Left colon (tissue), 2 donors: ENCODE measurements at places on chromosomes 12 and 14.

GRCh38 chr12:3510597-3510996 lies 19.6 kb downstream of the PRMT8 start:
- DNase-seq = no peak

- no peak for DNase-seq
Observed at GRCh38 chr12:79016181-79016580, 151.6 kb downstream of the SYT1 start.

DNA sequence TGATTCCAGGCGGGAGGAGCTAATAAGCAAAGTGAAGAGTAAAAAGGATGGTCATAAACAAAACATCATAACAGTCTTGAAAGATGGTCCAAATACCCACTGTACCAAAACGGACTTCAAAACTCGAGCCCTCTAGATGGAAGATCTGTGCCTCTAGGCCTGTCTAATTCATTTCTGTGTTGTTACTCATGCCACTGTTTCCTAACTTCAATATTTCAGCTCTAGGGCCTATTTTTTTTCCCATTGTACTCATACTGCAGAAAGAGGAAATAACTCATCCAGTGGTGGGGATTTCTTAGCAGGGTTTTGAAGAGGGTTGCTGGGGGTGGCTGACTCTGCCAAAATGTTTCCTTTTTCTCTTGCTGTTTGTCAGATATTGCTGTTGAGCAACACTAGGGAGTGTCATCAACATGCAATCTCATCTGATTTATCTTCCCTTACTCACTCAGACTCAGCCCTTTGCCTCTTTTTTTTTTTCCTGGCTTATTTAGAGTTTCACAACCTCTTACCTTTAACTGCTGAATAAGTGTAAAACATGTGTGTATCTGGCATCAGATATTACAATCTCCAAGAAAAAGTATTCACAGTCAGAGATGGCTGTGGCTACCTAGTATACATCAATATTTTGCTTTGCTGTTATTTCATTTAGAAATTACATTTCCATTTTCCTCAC lies 189.6 kb downstream of the DUSP6 start:
- DNase-seq = no peak

- no peak for DNase-seq
Observed at GRCh38 chr12:57223191-57224165, 6.0 kb upstream of the SHMT2 start.

GRCh38 chr14:71022012-71022869 lies 115.0 kb downstream of the PCNX1 start:
- no peak for DNase-seq

DNA sequence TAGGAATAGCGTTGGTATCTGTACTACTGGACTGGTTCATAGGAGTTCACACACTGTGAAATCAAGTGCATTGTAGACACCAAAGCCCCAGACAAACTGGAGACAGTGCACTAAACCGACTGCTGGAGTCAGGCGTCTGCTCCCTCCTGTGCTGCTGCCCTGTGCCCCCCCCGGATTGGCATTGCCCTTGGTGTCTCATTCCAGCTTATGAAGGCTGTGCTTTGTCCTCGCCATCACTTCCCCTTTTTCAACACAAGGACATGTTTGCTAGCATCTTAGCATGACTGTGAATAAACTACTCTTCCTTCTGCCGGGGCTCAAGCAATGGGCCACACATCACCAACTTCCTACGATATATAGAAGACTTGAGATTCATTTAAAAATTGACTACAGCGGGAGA lies 84.0 kb downstream of the TMCC3 start:
- DNase-seq = no peak

DNA sequence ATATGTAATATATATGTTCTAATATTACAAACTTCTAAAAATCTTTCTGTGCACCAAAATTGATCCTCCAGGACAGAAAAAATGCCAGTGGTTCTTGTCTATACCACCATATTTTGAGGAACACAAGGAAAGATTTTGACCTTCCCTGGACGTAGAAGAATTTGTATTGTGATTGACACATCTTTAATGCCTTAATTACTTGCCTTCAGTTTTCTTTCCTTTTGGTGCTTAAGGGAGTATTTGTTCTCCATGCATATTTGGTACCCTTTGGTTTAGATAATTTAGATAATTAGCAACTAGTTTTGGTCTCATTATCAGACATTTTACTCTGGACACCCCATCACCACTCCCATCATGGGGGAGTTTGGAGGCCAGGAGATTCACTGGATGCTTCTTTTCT lies 27.6 kb downstream of the TRAF3 start:
- no peak for DNase-seq

DNA sequence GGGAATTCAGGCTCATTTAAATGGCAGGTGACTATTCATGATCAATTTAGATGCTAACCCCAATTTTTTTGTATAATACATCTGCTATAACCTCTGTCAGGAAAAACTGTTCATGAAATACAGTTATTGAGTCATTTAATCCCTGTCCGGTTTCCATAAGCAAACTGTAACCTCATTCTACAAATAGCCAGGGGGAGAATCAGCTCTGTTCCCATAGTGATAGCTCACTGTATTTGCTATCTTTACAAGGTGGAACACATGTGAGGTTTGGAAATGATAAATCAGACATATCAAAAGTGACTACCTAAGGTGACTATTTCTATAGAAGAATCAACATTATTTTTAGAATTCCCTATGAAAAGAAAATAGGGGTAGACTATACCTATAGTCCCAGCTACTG lies 38.6 kb upstream of the VPS33A start:
- no peak for DNase-seq

- DNase-seq = no peak
Observed at GRCh38 chr12:111362687-111363475, 6.0 kb downstream of the PHETA1 start.

GRCh38 chr12:89236748-89237383 lies 115.4 kb downstream of the DUSP6 start:
- DNase-seq = no peak

DNA sequence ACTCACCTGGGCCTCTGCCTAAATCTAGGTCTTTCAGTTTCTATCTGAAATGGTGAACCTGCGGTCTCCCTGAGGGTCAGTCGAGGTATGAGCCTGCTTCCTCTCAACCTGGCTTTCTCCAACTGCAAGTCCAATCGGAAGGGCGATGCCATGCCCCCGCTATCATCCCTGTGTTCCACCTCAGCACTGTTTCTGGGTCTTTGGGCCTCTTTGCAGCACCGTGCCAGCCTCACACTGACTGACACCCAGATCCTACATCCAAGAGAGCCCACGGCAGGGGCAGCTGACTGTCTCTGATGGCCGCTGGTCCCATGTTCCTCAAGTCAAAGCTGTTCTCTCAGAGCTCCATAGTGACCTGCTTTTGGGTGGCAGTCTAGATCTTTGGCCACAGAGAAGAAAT lies 120.7 kb downstream of the PAPOLA start:
- DNase-seq = no peak

GRCh38 chr12:53944209-53944608 lies 5.6 kb downstream of the HOXC13 start:
- no peak for DNase-seq

DNA sequence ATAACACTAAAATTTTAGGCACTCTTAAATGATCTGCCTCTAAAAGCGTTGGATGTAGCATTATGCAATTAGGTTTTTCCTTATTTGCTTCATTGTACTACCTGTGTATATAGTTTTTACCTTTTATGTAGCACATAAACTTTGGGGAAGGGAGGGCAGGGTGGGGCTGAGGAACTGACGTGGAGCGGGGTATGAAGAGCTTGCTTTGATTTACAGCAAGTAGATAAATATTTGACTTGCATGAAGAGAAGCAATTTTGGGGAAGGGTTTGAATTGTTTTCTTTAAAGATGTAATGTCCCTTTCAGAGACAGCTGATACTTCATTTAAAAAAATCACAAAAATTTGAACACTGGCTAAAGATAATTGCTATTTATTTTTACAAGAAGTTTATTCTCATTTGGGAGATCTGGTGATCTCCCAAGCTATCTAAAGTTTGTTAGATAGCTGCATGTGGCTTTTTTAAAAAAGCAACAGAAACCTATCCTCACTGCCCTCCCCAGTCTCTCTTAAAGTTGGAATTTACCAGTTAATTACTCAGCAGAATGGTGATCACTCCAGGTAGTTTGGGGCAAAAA lies 4.1 kb downstream of the CDKN1B start:
- no peak for DNase-seq

- peak; percentile 33 for DNase-seq
Observed at GRCh38 chr12:118404876-118405521, 28.6 kb downstream of the SUDS3 start.

- DNase-seq = no peak
Observed at GRCh38 chr14:56648508-56649301, 69.1 kb downstream of the TMEM260 start.

DNA sequence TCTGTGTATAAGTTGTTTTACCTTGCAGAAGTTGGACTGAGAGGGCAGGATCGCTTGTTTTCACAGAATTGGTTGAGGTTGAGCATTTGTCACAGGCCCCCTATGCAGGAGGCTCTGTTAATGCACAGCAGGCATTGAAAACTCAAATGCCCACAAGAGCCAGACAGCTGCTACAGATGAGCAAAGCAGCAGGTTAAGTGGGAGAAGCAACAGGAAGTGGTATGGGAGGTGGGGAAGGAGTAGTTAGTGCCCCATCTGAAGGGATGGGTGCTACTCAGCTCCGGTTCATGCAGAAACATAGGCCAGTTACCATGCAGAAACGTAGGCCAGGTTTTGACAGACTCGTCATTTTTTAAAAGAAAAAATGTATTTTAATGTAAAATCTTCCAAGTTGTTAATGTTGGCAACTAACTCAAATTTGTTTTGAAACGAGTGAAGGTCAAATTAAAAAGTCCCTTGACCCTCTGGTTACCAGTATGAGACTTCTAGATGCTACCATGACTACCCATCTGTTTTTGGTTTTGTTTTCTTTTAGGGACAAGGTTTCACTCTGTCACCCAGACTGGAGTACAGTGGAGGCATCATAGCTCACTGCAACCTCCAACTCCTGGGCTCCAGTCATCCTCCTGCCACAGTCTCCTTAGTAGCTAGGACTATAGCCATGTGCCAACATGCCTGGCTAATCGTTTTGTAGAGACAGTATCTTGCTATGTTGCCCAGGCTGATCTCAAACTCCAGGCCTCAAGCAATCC lies 84.7 kb upstream of the FRMD6 start:
- DNase-seq = no peak

GRCh38 chr12:30962047-30962446 lies 35.5 kb downstream of the TSPAN11 start:
- DNase-seq = no peak

DNA sequence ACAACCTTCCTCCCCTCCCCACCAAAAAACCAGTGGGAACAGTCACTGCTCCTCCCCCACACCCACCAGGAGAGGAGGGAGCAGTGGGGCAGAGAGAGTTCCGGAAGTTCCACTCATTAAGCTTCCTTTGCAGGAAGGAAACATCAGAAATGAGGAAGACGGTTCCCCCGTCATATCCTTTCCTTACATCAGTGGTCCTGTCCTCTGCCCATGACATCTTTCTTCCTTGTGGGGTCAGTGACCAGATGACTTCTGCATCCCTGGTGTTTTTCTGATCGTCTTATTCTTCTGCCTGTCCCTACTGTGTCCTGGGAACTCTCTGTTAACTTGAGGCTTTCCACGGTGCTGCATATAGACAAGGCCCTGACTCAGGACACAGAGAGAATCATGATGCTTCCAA lies 40.8 kb upstream of the SPTLC2 start:
- DNase-seq = no peak

GRCh38 chr14:68841016-68841809 lies 48.3 kb upstream of the ZFP36L1 start:
- DNase-seq = no peak

DNA sequence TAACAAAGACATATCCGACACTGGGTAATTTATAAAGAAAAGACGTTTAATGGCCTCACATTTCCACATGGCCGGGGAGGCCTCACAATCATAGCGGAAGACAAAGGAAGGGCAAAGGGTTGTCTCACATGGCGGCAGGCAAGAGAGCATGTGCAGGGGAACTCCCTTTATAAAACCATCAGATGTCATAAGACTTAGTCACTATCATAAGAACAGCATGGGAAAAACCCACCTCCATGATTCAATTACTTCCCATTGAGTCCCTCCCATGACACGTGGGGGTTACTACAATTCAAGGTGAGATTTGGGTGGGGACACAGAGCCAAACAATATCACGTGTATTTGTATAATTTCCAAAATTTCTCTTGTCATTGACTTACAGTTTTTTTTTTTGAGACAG lies 5.5 kb upstream of the LMNTD1 start:
- no peak for DNase-seq

DNA sequence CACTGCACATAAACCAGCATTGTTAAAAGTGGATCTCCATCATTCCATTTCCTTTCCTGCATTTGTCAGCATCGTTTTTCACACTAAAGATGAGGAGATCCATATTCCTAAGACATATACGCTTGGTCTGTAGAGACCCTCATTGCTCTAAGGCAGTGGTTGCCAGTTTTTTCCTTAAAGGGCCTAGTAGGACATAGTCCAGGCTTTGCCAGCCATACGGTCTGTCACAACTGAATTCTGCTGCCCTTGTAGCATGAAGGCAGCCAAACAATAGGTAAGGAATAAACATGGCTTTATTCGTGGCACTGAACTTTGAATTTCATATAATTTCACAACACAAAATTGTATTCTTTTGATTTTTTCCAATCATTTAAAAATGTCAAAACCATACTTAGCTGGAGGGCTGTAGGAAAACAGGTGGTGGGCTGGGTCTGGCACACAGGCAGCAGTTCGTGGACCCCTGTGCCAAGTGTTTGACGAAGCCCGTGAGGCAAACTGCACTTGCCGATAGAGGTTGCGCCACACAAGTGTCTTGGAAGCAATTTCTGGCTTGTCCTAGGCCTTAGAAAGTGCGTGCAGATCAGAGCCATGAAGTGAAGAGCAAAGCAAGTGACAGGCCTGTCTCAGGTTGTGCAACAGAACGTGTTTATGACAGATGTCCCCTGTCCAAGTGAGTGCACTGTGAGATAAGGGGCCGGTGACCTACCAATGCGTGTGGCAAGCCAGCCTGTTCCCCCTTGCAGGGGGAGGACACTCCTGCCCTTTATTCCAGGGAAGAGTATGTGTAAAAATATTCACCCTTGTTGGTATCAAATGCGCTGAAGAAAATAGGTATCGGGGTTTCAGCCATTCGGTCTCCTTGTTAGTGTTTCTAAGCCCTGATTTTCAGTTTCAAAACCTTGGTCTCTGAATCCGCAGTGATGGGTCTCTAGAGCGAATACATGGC lies 916 bp upstream of the CHPT1 start:
- DNase-seq = peak; percentile 68

DNA sequence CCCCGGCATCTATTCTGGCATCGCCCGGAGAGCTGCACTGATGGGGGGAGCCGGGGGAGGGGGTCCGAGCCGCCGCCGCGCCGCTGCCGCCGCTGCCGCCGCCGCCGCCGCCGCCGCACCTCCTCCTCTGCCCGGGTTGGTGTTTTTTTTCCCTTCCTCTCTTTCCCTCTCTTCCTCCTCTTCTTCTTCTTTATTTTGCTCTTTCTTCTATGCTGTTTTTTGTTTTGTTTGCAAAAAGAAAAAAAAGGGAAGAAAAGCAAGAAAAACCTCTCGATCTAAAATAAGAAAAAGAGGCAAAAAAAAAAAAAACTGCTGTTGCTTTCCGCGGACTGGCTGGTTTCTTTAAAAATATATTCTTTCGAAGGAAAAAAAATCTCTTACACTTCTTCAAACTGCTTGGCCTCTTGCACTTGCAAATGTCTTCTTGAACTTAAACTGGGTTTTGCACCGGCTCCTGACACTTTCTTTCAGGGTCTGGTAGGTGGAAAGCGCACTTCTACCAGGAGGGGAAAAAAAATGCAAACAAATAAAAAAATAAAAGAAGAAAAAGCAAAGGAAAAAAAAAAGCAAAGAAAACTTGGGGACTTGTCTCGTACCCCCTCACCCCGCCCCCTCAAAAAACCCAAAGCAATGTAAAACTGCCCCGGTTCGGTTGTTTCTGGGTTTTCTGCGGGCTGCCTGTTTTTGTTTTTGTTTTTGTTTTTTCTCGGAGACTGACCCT lies 616 bp downstream of the BCL11B start:
- DNase-seq = no peak
